Epithelial cell of proximal tubule (primary cell): ENCODE measurements at places on chromosomes 2 and 18.

- DNase-seq = no peak
These were observed 569.4 kb downstream of the CCDC85A start for GRCh38 chr2:56753182-56753581.

DNA sequence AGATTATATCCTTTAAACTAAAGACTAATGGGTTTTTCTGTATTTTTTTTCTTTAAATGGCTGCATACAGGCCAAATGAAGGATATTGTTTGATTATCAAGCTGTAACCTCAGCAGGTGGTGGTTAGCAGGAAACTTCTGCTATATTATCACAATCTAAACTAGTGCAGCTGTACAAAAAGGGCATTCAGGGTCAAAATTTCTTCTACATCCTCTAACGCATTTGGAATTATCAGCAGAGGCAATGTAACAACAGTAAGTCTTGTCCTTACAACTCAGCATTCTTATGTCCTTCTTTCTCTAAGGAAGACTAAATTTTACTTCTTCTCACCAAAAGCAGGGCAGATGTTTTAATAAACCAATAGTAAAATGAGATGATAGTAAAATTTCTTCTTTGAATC is 135.8 kb upstream of the FN1 start:
- DNase-seq = no peak

GRCh38 chr2:200670313-200670712 is 84.5 kb downstream of the AOX1 start:
- DNase-seq = no peak

- no peak for DNase-seq
These were observed 17.5 kb upstream of the ALPK2 start for GRCh38 chr18:58646334-58646862.

GRCh38 chr2:236813766-236814165 is 244.1 kb downstream of the ACKR3 start:
- no peak for DNase-seq

DNA sequence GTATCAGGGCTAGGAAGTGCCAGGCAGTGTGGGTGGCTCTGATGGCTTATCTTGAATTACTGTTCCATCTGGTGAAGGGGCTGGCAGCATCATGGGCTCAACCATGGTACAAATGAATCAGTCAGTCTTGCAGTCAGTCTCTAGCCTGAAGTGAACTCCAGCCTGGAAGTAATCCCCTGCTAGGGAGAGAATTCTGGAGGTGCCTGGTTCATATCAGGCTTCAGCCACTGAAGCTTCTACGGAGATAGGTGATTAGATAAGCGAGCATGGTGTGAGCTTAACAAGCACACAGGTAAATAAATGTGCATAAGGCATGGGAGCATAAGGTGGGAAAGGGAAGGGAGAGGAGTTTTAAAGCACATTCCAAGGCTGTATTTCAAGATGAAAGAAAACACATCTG is 541.7 kb downstream of the MBD2 start:
- no peak for DNase-seq

DNA sequence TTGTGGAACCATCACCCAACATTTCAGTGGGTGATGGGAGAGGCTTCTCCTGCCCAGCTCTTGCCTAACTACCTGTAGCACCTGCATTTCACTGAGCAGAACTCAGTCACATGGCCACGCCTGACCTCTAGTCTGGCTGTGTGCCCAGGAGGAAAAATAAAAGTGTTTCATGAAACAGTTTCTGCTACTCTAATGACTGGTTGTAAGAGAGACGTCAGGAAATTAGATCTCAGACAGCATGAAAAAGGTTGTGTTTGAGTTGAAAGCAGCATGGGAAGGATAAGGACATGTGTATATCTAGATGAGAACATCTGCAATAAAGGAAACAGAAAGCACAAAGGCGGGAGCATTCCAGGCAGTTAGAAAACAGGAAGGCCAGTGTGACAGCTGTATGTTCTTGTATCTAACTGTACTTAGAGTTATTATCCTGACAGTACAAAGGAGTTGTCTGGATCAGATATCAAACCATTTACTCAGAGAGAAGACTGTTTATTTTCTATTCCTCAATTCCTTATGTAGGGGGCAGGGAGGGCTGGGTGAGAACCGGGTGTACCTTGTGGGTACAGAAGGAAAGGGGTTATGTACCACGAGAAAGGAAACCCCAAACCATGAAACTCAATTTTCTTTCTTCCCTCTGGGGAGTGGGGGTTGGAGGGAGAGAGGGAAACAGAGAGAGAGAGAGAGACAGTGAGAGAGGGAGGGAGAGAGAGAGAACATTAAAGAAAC is 307.4 kb upstream of the VWC2L start:
- DNase-seq = no peak

- peak; percentile 25 for DNase-seq
These were observed 36.8 kb downstream of the DRC1 start for GRCh38 chr2:26438526-26438925.
